ENCODE measurements at places on chromosomes 4 and X.

DNA sequence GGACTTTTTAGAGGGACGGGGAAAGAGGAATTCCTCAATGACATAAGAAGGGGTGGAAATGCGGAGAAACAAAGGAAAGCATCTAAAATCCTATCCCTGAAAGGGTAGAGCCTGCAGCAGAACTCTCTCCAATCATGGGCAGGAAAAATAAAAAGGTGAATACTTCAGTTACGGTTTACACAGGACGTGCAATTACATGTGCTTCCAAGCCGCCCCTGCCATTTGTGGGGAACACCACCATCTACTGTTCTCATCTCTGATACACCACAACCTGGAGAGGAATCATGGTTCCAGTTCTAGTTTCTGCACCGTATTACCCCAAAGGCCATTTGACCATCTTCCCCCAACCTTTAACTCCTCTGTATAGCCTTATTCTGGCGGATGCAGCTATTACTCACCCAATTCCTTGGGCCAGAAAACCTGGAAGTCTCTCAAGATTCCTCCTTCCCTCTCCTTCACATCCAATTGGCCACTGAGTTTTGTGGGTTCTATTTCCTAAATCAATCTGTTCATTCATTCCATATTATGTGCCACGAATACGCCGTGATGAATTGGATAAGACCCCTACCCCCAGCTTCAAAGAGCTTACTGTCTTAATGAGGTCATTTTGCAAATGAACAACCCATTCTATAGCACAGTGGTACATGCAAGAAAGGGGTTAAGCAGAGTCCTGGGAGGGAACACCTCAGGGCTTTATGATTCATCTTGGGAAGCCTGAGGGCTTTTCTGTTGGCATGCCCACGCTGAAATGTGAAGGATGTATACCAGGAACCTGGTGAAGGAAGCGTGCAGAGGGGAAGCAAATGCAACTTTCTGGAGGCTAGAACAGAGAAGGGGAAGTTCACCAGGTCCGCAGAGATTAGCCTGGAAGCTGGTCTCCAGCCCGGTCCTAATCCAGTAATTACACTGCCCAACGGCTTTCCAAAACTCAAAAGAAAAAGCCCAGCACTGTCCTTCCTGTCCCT is 1.4 kb upstream of the MSL3 start:
- DNase-seq = no peak

DNA sequence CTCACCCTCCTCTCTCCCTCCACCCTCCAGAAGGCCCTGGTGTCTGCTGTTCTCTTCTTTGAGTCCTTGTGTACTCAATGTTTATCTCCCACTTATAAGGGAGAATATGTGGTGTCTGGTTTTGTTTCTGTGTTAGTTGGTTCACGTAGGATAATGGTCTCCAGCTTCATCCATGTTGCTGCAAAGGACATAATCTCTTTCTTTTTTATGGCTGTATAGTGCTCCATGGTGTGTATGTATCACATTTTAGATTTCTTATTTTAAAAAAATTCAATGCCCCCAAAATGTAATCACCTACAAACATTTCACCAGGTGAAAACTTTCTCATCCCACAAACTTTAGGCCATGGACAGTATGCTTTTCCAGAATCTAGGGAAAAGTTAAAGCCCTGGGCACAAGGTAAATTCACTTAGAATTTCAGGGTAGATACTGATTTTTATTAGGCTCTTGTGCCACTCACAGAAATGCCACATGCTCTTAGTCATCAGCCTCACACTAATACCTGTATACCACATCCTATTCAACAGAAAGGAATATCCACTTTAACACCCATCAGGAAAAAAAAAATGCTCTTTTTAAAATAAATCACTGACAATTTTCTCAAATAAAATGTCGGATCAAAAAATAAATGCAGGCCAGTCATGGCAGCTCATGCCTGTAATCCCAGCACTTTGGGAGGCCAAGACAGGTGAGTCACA is 104.8 kb upstream of the ENPP6 start:
- DNase-seq = no peak

DNA sequence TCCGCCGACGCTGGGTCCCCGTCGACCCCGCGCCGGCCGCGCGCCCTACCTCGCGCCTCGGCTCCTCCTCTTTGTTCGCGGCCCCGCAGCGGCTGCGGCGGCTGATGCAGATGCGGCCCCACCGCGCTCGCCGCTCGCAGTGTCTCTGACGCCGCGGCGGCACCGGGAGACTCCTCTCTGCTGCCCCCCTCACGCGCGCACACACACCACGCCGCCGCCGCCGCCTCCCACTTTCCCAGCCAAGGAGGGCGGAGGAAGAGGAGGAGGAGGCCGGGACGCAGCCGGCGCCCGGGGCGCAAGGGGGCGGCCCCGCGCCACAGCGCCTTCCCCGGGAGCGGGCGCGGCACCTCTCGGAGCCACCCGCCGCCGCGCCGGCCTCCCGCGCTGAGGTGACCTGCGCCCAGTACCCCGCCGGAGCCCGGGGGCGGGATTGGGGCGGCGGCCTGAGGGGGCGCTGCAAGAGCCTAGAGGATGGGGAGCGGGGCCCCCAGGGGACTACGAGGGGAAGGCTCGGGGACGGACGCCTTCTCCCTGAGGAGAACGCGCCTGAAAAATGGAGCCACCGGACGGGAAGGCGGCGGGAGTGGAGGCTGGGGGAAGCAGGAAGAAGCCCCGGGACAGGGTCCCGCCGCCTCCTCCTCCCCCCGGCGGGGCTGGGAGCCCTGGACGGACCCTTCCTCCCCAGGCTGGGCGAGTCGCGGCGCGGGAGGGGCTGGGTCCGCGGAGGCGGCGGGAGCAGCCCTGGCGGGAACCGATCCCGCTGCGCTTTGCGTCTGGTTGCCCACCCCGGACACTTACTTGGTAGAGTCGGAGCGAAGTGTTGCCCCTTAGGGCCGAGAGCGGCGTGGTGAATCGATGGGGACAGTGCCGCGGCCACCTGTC is at the start of gene SH3RF1:
Gene SH3RF1 (minus strand): TSS at position 147 of the 882 bp plus-strand sequence. CDS start 1,744 bp downstream, outside the sequence.
- DNase-seq = no peak

DNA sequence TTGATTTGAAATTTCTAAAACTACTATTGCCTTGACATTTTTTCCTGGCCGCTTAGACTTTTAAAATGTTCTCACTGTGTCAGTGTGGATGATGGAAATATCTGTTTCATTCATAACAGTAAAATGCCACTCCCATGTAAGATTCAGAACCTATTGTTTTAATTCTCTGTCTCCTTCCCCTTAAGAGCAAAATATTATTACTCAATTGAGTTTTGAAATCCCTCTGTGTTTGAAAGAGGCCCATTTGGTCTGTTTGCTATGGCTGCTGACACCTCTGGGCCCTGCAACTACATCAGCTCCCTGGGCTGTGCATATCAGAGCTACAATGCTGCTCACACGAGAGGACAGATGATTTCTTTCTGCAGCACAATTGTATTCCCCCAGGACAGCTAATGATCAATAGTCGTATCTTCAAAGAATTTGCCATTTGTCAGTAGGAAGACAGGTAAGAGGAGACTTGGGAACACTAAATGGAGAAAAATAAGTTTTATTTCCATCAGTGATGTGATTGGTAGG is 388.0 kb upstream of the GALNT7 start:
- DNase-seq = no peak

DNA sequence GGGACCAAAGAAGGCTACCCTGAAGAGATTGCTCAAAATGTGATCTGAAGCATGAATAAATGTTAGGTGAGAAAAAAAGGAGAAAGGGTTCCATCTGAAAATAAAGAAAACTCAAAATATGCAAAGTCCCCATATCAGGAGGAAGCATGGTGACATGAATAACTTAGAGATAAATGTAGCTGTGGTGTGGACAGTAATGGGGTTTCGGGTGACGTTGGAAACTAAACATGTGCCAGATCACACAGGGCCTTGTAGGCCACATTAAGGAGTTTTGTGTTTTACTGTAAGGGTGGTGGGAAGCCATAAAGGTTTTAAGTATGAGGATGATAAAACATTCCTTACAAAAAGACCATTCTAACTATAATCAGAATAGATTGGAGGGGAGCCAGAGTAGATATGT is 40.3 kb upstream of the ACSL4 start:
- DNase-seq = no peak
